ENCODE measurements at places on chromosomes 4 and X.

DNA sequence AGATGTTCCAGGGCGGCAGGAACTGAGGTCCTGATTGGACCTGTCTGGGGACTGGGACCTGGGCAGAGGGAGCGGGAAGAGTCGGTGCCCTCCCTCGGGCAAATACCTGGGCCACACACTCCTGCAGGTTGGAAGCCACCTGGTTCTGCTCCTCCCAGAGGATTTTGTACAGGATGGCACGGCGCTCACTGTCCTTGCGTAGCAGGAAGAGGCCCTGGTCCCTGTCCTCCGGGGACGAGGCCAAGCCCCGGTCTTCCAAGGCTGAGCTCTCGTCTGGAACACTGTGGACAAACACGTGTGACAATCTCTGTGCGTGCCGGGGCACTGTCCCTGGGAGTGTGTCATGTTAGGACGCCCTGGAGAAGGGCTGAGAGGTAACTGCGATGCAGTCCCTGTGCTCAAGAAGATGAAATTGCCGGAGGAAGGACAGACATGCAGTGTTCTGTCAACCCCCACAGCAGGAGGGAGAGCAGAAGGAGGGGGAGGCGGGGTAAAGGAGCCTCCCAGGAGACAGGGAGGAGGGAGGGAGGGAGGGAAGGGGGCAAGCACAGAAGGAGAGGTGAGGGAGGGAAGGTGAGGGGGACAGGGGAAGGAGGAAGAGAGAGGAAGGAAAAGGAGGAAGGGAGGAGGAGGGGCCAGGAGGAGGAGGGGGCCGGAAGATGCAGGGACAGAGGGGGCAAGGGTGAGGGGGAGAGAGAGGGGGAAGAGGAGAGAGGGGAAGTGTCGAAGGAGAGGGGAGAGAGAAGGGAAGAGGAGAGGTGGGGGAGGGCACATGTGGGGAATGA lies 29.0 kb downstream of the PDHA1 start:
- DNase-seq = no peak

DNA sequence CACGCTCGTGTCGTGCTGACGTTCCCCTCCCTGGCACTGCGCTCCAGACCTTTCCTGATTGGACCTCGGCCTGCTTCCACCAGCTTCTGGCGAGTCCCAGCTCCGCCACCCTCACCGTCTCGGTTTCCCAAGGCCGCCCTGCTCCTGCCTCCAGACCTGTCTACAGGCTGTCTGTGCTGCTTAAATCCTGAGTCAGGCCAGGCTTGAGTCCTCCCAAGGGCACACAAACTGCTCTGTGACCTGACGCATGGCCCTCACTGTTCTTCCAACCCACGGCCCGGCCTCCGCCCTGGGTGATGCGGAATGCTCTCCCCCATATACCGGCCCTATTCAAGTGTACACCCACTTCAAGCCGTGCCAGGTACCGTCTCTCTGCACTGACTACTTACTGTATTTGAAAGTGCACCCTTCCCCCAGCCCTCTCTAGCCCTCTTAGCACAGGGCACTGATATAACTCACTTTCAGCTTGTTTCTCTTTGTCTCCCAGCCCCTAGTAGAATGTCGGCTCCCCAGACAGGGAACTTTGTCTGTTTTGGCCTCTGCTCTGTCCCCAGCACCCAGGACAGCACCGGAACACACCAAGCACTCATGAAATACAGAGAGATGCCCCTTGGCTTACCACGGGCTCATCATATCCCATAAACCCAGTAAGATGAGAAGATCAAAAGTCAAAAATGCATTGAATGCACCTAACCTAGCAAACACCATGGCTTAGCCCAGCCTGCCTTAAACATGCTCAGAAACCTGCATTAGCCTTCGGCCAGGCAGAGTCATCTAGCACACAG lies 63.1 kb upstream of the AFAP1 start:
- DNase-seq = no peak

DNA sequence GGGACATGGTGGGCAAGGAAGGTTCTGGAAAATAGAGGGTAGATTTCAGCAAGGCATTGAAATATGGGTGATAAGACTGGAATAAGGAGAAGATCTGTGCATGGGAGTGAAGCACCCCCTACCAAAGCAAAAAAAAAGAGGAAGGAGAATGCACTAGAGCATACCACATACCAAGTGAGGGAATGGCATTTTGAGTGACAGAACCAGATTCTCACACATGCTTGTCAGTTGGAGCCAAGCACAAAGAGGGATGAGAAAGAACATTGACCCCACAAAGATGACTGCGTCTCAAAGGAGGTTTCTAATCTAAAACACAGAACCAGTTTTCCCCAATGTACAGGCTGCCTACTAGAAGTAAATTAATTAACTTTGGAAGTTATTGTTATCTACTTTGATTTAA lies 140.3 kb upstream of the SMAD1 start:
- no peak for DNase-seq

- no peak for DNase-seq
Observed at GRCh38 chr4:183205193-183205592, 106.1 kb downstream of the WWC2 start.

- DNase-seq = no peak
Observed at GRCh38 chr4:79334341-79334740, 8.5 kb upstream of the NAA11 start.

- no peak for DNase-seq
Observed at GRCh38 chr4:1265351-1265750, 16.4 kb upstream of the CTBP1 start.

- no peak for DNase-seq
Observed at GRCh38 chr4:146159384-146160058, 16.0 kb upstream of the LSM6 start.

DNA sequence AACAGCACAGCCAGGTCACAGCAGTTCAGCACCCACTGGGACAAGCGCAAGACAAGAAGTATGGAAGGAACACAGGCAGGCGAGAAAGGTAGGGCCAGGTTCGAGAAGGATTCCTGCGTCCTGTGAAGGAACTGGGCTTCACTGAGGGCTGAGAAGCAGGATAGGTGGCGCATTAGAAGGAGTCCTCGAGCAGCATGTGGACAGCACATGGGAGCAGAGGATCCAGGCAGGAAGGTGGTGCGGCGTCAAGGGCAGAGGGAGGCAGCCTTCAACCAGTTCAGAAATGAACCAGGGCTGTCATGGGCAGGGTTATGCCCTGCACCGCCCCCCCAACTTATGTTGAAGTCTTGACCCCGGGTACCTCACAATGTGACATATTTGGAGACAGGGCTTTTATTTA lies 30.8 kb upstream of the LAP3 start:
- no peak for DNase-seq

DNA sequence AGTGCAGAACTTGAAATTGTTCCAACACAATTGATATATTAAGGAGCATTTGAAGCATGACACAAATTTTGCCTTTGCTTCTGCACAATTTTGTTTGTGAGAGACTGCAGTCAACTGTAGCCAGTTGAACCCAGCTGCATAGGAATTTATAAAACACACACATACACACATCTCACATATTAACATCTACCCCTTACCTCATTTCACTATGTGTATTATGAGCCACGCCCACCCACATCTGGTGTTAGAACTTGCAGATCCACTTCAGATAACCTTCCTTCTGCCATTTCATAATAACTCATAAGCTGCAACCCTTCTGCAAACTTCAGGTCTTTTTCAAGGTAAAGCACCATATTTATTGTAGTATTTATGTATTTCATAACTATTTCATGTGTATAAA lies 188.1 kb upstream of the WDFY3 start:
- no peak for DNase-seq

- no peak for DNase-seq
Observed at GRCh38 chrX:130995439-130995838, 62.7 kb upstream of the ARHGAP36 start.

GRCh38 chr4:1577822-1578217 lies 106.3 kb downstream of the FAM53A start:
- DNase-seq = no peak

- DNase-seq = peak; percentile 48
Observed at GRCh38 chr4:56641494-56642051, 39.5 kb downstream of the HOPX start.

GRCh38 chr4:17310269-17310652 lies 201.6 kb downstream of the QDPR start:
- no peak for DNase-seq

DNA sequence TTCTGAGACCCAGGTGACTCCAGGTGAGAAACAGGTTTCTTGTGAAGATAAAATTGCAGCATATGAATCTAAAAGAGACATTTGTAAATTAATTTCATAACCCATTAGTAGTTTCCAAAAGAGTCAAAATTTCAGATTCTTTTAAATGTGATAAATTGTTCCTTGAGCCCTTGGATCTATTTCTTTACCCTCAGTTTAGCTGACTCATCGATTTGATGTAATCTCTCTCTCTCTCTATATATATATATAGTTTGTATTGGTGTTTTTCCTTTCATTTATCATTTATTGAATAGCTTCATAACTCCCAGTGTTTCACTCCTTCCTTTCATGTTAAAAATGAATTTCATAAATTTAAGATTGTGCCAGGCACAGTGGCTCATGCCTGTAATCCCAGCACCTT lies 96.9 kb downstream of the RAPGEF2 start:
- no peak for DNase-seq

GRCh38 chr4:32321421-32321820 lies 1601.3 kb downstream of the PCDH7 start:
- no peak for DNase-seq

DNA sequence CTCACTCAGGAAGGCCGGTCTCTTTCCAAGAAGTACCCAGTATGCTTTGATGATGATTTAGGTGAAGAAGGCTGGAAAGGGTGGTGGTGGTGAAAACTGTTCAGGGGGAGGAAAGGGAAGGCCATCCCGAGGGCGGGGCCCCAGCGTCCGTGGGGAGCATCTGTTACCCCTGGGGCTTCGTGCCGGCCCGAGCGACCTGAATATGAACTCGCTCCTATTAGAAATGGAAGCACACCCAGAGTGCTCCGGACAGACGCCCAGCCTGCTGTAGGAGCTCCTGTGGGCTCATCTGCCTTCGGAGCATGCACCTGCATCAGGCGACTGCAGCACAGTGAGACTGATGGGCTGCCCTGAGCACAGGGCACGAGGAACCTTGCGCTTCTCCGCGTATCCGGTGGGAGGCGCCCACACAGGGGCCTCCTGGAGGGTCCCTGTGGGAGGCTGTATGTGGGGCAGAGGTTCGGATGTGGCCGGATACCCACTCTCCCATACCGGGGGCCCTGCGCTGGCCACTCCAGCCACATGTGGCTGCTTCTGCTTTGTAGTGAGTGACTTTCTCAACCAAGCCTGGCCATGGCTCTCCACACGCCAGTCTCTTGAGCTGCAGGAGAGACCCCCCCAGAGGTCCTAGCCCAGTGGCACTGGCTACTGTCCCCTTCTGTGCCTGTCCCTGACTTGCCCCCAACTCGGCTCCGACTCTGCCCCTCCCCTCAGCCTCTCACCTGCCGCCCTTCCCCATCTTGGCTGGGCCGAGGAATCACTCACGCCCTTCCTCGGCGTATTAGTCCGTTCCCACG lies 36.7 kb downstream of the FGFRL1 start:
- no peak for DNase-seq

GRCh38 chrX:47605024-47605423 lies 14.6 kb downstream of the SYN1 start:
- no peak for DNase-seq

DNA sequence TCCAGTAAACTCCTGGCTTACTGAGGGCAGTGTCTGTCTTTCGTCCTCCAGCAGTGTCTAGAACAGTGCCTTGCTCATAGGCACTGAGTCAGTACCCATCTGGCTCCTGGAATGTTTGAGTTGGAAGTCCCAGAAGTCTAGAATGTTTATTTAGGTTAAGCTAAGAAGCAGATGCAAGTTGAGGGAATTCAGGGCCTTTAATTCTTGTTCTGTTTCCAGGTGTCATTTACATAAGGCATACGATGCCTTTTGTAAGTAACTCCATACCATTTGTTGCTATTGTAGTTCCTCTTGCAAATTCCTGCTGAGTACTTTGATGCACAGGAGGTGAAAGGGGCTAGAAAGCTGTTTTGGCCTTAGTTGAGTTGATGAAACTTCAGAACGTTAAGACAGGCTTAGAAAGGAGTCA lies 22.2 kb downstream of the ARHGAP10 start:
- DNase-seq = no peak

GRCh38 chr4:101355246-101355645 lies 7.9 kb upstream of the PPP3CA start:
- no peak for DNase-seq

- DNase-seq = no peak
Observed at GRCh38 chr4:55610381-55610780, 18.3 kb upstream of the PDCL2 start.

GRCh38 chr4:80062527-80062926 lies 10.5 kb downstream of the ANTXR2 start:
- no peak for DNase-seq

GRCh38 chrX:119238557-119238956 lies 2.5 kb downstream of the PGRMC1 start:
- no peak for DNase-seq

GRCh38 chr4:170047771-170048354 lies 21.7 kb upstream of the MFAP3L start:
- no peak for DNase-seq

DNA sequence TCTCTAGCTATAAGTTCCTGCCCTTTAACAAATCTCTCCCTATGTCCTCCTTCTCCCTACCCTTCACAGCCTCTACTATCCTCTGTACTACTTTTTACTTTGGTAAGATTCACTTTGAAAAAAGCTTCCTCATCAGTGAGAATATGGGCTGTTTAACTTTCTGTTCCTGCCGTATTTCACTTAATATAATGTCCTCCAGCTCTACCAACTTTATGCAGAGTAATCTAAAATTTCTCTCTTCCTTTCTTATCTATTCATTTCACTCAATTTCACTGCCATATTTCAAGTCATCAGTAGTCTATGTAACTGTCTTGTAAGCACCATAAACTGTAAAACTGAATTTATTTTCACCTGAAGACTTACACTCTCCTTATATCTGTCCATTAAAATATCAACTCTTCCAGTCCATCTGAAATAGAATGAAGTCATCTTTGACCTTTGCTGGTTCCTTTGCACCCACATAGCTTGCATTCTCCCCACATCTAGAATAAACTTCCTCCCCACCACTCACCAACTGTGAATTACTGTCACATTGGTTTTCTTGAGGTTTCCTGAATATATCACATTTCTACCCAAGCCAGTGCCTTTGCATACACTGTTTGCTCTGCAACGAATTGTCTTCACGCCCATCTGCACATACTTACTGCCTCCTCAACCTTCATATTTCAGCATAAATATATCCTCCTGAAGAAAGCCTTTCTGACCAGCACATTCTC lies 54.6 kb downstream of the ARAP2 start:
- DNase-seq = no peak

DNA sequence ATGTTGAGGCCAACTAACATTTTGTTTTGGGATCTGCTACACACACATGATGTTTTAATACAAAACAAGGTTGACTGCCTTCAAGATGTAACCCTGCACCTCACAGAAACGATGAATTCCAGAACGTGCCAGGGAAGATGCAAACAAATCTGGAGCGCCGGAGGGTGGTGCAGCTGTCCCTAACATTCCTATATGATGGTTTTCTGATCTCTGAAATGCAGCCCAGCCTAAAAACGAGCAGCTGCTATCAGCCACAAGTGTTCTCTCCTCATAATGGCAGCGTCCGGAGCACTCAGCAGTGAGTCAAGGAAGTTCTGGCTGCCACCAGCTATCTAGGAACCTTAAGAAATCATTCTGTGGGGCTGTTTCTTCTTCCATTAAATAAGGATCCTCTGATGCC lies 333.4 kb downstream of the NR3C2 start:
- DNase-seq = no peak

- no peak for DNase-seq
Observed at GRCh38 chr4:154455111-154455510, 36.5 kb downstream of the DCHS2 start.
